ENCODE measurements at places on chromosomes 6 and 20.

- no peak for DNase-seq
Observed at GRCh38 chr6:125717120-125717731, 32.2 kb upstream of the HEY2 start.

- no peak for DNase-seq
Observed at GRCh38 chr6:164561656-164562055, 747.7 kb downstream of the C6orf118 start.

- DNase-seq: peak; percentile 73
Observed at GRCh38 chr6:64861039-64861651, 845.9 kb downstream of the EYS start.

DNA sequence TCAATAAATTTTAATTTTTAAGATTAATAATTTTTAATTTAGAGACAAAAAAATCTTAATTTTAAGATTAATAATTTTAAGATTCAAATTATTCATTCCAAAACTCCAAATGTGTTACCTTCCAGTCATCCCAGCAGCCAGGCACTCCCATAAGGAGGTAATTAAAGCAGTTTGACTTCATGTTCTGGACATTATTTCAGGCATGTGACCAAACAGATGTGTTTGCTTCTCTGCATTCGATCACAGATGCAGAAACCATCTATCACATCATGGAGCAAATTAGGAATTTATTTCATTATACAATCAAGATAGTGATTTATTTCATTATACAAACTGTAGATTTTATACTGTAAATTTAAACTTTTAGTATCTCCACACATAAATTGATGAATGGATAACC is 150.3 kb downstream of the AKAP7 start:
- DNase-seq: no peak

- DNase-seq: no peak
Observed at GRCh38 chr6:158603261-158604047, 41.1 kb downstream of the DYNLT1 start.

DNA sequence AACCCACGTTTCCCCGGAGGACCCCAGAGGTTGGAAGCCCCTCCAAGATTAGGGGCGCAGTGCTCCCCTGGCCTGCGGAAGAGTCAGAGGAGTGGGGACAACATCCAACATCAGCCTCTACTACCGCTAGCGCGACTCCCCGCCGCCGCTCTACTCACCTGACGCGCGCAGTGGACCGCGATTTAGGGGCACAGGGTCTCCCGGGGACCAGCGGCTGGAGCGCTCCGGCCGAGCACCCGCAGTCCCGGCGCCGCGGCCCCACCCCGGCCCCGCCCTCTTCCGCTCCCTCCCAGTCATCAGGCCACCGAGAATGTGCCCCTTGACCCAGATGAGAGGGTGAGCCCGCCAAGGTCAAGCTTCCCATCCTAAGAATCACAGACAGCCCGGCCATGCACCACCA is at the start of gene ZFP57:
Gene ZFP57, minus strand, starts transcription at position 249 of the 400 bp plus-strand sequence. CDS start 4,149 bp downstream, outside the sequence.
- DNase-seq: no peak

DNA sequence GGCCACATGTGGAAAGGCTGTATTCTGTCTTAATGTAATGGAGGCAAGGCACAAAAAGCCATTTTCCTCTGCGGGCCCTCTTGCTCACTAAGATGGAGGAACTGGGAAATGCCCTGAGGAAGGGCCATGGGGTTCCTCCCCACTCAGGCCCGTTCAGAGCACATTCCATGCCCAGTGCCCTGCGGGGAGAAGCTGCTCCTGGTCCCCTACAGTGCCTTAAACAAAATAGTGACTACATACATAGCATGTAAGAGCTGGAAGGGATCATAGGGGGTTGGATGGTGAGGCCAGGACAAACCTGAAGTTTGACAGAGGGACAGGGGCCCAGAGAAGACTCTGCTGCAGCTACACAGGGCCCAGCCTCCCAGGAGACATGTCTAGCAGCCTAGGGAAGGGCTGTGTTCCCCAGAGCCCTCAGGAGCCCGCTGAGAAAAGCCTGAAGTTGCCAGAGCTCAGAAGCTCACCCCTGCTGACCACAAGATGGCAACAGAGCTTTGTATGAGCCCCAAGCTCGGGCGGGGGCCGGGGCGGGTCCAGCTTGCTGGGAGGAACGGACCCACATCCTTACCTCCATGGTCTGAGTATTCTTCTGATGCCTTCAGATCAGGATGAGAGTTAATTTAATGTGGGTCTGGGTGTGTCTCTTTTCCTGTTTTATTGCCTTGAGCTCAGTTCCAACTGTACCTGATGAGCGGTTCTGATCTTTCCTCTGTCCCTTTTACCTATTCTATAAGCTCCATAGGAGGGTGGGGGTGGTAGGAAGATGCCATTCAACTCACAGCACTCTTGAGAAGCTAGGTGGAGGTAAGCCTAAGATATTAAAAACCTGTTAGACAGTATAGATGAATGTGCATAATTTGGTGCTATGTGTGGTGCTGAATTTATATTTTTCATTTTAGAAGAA is 242.9 kb downstream of the CDC5L start:
- no peak for DNase-seq

GRCh38 chr6:36954262-36954931 is at the start of gene PI16:
Gene PI16 (plus strand): TSS chr6:36954738. CDS start chr6:36954761, 23 bp downstream.
- no peak for DNase-seq

GRCh38 chr6:135054226-135054568 is 425 bp downstream of the HBS1L start:
- no peak for DNase-seq

GRCh38 chr6:4359108-4359730 is 223.8 kb upstream of the ECI2 start:
- DNase-seq: no peak

DNA sequence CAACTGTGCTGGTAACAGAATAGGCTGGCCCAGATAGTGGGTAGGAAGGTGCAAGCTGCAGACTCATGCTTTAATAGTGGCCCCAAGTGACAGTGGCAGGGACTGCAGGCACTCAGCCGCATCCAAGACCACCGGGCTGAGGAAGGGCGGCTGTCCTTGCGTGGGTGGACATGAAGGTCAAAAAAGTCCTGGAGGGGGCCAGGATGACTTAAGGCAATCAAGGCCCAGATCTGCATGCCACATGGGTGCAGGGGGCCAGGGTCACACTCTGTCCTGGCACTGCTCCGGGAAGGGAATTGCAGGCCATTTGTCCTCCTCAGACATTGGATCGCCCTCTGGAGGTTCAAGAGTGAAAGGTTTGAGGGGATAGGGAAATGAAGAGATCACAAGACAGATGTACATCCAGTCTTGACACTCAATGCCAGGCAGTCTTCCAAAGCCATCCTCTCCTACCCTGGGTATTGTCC is 10.4 kb upstream of the VNN2 start:
- no peak for DNase-seq

GRCh38 chr6:63802606-63803206 is 167.1 kb downstream of the PHF3 start:
- no peak for DNase-seq

All from posterior cingulate gyrus (tissue), 11 donors.